ENCODE measurements at places on chromosomes 6 and 20. TPM values are rescaled to one million over a fixed set of nuclear protein-coding genes. Genes with fewer than 3 reads are reported as not detected.

PDSS2 gene
- 8.9 TPM for polyA plus RNA-seq

RPS21 gene
- polyA plus RNA-seq = 1,444 TPM

SLC35F1 gene
- 2.0 TPM for polyA plus RNA-seq

KIF25 gene
- polyA plus RNA-seq = 1.00 TPM

NQO2 gene
- 14.2 TPM for polyA plus RNA-seq

MYLK4 gene
- polyA plus RNA-seq = 5.5 TPM

SCRT2 gene
- not detected for polyA plus RNA-seq

DNA sequence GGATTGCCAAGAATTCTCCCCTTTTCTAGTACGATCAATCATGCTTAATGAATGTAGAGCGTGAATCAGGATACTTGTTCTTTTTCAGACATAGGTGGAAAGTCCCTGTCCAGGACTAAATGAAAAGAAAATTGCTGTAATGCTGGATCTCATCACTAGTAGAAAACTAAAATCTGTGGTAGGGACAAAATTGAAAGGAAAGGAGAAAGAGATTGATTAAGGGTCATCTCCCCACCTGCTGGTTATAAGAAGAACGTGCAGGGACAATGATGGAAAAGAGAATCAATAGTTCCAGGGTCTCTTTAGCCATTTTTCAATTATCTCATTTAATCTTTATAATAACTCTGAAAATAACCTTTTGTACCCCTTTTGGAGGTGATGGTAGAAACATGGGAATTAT lies 18.7 kb upstream of the HLA-DRB1 start:
- no peak for DNase-seq

DNA sequence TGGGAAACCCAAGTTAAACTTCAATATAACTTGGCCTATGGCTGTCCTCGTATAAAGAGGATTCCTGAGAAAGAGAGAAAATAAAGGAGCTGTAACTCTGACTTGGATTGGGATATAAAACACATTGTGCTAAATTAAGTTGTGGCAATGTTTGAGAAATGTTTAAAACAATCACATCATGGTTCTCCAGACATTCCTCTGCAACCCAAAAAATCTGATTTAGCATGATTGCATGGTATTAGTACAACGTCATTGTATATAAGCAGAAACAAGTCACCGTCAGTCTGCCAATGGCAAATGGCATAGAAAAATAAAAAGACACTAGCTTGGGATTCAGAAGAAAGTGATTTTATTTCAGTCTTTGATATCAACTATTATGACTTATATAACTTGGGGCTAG lies 140.2 kb upstream of the FAM83B start:
- DNase-seq = no peak

- DNase-seq = peak; percentile 15
Measured at GRCh38 chr6:89793586-89793985, 26.0 kb downstream of the MDN1 start.

- no peak for DNase-seq
Measured at GRCh38 chr20:22402550-22402949, 181.8 kb downstream of the FOXA2 start.

DNA sequence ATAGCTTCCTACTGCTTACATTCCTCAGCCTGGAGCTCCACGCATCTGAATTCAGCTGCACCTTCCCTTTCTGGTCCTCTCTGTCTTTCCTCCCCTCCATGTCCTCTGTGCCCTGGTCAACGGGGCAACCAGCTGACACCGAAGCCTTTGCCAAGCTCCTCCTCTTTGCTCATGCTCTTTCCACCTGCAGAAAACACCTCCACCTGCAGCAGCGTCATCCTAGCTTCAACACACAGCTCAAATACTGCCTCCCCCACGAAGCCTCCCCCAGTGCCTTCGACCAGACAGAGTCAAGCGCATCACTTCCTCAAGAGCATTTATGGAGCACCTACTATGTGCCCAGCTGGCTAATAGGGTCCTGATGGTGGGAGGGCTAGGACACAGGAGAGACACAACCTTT lies 9.2 kb downstream of the CDH22 start:
- DNase-seq = no peak

GRCh38 chr6:119643876-119644275 lies 294.3 kb upstream of the MAN1A1 start:
- DNase-seq = peak; percentile 9

- no peak for DNase-seq
Measured at GRCh38 chr6:131167773-131168172, 32.5 kb downstream of the AKAP7 start.

DNA sequence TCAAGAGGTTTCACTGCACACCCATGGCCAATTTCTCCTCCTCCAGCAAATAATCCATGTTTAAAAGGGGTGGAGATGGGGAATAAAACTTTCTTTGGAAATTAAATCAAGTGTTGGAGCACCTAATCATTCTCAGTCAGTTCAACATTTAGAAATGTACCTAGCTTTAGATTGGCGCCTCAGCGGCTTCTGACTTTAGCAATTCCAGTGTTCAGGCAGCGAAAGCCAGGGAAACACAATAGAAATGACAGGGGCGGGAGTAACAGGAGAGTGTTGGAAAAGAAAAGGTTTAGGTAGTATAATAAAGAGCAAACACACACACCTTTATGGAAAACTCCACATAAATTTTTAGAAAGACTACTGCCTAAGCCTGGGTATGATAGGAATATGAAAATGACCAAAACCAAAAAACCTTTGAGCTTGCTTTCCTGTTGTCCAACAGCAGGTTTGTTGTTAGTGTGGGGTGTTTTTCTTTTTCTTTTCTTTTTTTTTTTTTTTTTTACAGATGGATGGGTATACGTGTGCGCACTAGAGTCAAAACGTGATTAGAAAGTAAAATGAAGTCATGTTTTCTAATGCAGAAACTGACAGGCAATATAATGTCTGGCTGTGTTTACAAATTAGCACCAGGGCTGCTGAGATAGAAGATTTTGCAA lies 7.7 kb downstream of the TFAP2A start:
- DNase-seq = no peak

DNA sequence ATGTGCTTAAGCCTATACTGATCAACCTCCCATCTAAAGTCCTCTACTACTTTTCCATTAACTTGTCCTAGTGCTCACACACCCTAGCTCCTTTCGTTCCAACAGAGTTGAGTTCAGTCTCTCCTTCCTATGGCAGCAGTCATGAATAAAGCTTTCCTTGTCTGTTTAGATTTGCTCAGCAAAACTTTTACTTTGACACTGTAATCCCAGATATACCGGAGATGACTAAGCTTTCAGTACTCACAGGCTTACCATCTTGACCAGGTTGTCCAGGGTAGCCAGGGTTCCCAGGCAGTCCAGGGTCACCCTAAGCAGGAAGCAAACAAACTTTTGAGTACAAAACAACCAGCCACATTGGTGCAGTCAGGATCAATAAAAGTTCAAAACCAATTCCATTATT lies 90.7 kb downstream of the COL21A1 start:
- no peak for DNase-seq

DNA sequence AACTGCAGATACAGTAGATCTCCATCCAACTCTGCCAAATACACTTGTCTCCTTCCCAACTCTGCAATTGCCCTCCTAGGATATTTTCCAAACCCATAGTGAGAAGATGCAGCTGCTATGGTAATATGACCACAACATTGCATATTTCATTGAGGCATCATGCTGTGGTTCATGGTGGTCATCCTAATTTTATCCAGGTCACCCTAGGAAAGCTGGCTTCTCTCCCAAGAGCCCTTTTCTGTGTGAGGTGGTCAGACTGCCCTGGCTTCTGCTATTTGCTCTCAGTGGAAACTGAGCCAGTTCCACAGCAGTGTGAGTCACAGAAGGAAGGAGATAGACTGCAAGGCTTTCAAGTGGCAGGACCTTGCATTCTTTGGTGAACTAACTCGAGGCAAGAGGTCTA lies 5.5 kb downstream of the OGFRL1 start:
- peak; percentile 26 for DNase-seq

DNA sequence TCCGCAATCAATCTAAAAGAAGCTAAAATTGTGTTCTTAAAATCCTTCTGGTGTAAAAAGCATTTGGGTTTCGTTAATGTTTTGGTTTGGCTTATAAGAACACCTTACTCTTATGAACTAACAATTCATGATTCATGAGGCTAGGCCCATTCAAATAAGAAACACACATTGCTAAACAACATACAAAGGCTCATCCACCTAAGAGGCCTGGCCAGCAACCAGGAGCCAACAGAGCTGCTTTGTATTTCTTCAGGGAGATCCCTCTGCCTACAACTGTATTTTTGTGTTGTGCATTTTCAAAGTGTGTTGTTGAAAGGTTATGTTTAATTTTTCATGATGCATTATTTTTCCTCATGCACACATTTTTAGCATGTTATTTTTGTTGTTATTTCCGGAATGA lies 98.6 kb downstream of the PTPRK start:
- no peak for DNase-seq

DNA sequence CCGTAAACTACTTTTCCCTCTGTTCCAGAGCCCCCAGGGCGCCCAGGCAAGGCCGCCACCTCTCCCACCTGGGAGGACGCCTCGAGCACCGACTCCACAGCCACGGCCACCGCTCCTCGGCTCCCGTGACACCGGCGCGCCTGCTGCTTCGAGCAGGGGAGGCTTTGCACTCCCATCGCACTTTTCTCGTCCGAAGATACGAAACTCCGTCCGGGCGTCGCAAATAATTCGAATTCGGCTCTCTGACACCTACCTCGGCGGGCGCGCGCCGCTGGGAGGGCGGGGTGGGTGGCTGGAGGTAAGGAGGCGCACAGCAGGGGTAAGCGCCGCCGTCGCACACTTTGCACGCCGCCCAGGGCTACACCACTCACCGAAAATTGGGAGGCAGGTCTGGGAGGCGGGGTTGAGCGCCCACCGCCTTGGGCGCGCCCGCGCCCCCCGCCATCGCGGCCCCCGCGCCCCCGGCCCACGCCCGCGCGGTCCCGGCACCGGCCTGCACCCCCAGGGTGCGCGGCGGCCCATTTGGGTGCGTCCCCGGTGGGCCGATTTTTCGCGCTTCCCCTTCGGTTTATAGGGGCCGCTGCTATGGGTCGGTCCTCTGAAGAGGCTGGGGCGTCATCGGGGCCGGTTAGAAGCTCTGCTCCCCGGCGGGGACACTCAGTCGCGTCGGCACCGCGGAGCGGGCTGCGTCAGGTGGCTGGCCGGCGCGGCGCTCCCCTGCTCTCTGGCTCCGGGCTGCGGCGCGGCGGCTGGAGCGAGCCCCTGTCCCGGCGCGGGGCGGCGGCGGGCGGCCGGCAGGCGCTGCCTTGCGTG lies 36.2 kb downstream of the GNAS start:
- peak; percentile 79 for DNase-seq

GRCh38 chr20:61292391-61292790 lies 40.3 kb downstream of the CDH4 start:
- DNase-seq = no peak

GRCh38 chr20:24166123-24166381 lies 177.5 kb upstream of the GGTLC1 start:
- DNase-seq = no peak

DNA sequence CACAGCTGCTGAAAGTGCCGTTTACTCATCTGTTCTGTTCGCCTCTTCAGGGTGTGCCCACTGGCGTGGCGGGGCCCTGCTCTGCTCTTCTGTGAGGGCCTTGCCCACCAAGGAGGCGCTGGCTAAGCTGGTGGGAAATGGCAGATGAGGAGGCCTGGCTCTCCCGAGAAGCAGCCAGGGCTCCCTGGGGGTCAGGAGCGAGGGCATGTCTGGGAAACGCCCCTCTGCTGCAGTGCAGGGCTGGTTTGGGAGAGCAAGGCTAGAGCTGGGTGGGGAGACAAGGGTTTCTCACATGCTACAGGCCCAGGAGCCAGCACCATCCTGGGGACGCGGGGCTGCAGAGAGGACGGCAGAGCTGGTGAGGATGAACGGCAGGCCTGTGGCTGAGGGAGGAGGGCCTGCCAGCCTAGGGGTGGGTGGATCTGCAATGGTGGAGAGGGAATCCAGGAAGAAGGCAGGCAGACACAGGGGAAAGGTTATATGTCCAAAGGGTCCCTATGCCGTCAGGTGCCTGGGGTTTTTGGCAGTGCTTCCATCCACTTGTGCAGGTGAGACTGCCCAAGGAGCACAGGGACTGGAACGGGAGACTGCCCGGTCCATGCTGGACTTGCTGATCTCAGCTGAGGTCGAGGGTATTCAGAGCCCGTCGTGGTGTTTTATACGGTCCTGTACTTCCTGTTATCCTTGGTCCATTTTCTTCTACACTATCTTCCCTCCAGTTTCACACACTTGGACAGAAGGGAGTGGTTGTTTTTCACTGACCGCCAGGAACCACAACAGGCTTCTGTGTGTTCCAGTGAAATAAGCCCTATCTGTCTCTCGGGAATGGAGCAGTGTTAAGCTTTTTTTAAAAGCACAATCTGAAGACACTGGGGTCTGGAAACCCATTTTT lies 119.2 kb downstream of the SYCP2 start:
- no peak for DNase-seq

DNA sequence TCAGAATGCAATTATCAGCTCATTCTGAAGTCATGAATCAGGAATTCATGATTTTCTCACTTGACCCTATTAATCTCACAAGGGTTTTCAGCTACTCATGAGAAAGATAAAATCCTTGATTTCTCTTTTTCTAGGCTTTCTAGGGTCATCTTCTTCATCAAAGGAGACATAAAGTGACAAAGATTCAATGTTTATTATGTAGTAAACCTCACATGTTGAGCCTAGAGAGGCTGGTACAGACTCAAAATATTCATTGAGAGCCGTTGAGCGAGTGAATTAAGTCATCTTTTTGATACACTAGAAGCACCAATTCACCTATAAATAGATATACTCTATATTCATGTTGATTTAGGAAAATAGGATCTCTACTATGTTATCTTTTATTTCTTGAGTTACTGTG lies 104.8 kb upstream of the TRAF3IP2 start:
- DNase-seq = no peak

Measured in muscle of back (tissue), 13 donors.